Stimulated activated CD8-positive, alpha-beta memory T cell treated with anti-CD3 and anti-CD28 coated beads, Interleukin-15, amount 100 ng/mL, for 1 hour (primary cell): ENCODE measurements at places on chromosomes 4 and X.
A peak's percentile ranks its signal among the peaks of the same experiment; 100 is the strongest.

- no peak for DNase-seq
These were observed 19.8 kb upstream of the FAM9A start for GRCh38 chrX:8820910-8821527.

DNA sequence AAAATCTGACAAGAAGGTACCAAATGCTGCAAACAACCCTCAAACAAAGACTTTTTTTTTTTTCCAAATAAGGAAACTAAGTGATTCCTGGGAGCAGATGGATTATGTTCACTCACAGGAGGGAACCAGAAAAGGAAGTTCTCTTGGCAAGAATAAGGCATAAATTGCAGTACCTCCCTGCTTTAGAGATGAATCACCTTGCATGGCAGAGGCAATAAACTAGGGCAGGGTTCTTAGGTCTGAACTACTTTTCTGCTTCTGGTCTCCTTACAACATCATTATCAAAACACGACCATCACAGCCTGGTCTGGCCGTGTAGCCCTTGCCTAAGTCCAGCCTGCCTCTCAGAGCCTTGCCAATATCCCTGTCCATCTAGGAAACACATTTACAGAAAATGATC, 6.3 kb downstream of the TMEM31 start:
- no peak for DNase-seq

- no peak for DNase-seq
These were observed 37.3 kb downstream of the RNF212 start for GRCh38 chr4:1075809-1076699.

DNA sequence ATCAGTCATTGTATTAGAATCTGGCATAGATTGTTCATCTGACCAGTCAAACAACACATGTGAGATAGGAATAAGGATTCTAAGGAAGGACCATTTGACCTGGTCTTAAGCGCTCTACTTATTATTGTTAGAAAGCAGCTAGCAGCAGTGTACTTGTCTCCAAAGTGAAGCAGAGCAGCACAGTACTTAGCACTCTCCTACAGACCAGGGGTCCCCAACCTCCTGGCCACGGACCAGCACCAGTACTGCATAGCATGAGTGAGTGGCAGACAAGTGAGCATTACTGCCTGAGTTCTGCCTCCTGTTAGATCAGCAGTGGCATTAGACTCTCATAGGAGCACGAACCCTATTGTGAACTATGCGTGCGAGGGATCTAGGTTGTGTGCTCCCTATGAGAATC, 135.9 kb upstream of the SPRY1 start:
- no peak for DNase-seq

- no peak for DNase-seq
These were observed 245.3 kb downstream of the AFAP1 start for GRCh38 chr4:7694324-7694723.

GRCh38 chr4:53832549-53832948, 231.9 kb downstream of the CHIC2 start:
- DNase-seq, result no peak

DNA sequence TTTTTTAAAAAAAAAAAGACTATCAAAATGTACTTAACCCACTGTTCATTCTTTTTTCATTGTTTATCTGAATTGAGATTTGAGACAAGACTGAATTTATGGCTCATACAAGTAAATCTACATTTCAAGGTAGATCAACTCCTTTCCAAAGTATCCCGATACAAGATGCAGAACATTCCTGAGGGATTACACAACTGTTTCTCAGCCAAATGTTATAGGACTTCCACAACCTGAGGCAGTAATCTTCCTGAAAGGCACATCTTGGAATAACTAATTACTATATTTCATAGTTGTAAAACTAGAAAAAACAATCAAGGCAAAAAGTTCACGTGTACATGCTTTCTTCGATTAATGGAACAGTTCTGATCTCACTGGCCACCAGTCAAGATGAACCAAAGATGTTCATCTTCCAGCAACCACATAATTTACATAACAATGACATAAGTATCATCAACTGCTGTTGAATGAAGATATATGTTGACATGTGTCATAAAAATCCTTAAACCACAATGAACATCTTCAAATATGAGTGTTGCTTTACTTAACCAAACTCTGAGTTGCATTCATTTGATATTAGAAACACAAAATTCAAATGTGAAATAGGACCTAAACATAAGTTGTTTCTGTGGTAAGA, 225.2 kb upstream of the DKK2 start:
- no peak for DNase-seq

DNA sequence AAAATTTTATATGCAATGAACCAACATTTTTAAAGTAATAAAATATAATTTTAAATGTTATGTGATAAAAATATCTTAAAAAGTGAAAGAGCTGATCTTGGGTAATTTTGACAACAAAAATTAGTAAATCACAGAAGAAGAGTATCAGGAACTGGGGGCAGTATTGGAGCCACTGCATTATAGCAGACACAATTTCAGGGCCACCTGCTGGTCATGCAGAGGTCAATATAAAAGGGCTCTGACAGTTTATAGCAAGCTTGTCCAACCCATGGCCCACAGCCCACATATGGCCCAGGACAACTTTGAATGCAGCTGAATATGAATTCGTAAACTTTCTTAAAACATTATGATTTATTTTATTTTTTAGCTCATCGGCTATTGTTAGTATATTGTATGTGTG, 13.0 kb upstream of the LEF1 start:
- DNase-seq, result no peak

- no peak for DNase-seq
These were observed 213.2 kb downstream of the FBXW7 start for GRCh38 chr4:152322656-152323055.

GRCh38 chrX:14095702-14096101, 66.0 kb upstream of the GEMIN8 start:
- no peak for DNase-seq

DNA sequence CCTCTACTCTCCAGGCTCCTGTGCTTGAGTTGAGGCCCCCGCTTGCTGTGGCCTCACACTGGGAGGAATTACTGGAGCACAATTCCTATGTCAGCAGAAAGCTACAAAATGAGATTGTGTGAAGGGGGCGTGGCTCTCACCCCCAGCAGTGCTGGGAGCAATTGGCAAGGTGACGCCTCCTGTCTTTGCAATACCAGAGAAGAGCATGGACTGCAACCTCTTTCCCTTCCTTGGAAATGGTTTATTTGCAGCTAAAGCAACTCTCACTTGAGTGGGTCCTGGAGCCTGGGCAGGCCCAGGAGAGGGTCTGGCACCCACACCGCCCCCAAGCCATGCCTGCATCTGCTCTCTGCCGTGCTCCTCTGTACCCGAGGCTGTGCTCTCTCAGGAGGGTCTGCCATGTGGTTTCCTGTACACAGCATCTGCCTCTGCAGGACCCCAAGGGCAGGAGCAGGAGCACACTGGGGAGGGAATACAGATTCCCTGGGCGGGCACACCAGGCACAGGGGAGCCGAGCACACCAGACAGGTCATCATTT, 32.9 kb upstream of the HGFAC start:
- DNase-seq, result no peak

DNA sequence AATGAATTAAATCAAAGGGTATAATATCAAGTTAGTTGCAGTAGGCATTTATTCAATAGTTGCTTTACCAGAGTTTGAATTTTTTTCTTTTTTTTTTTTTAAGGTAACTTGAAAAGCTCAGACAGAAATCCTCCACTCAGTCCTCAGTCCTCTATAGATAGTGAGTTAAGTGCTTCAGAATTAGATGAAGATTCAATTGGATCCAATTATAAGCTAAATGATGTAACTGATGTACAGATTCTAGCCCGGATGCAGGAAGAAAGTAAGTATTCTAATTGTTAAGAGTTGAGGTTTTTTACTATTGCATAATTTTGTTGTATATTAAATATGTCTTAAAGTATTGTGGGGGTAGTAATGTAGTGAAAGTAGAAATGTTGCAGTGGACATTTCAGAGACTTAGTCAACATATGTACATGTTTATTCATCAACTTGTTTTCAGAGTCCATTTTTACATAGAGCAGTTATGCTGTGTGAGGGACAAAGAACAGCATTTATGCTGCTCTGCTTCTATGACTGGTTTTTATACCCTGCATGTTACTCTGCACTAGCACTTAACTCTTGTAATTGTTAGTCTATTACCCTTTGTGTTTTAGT, 38.4 kb downstream of the SLAIN2 start:
- DNase-seq, result no peak

GRCh38 chrX:37752281-37752680, 27.6 kb upstream of the CYBB start:
- DNase-seq, result no peak

DNA sequence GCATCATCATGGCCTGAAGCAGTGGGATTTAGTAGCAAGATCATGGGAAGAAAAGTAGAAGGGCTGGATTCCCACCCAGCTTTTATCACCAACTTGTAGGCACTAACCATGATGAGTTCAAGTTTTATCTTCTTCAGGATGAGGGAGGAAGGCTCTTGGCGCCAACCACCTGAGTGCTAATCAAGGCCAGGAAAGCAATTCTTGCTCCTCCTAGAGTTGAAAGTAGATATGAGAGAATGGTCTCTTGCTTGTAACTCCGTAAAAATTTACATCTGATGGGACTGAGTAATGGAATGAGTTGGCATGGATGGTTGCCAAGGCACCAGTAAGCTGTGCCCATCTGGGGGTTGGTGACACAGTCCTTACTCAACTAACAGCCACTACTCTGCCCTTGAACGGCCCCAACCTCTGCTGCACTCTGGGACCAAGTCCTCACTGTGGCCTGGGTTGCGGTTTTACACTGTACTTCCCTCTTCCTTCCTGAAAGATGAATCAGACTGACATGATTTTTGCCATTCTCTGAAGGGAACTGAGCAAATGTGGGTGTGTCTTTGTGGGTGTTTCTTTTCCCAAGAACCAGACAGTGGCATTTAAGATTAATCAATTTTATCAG, 39.4 kb upstream of the NDP start:
- peak; percentile 5 for DNase-seq

DNA sequence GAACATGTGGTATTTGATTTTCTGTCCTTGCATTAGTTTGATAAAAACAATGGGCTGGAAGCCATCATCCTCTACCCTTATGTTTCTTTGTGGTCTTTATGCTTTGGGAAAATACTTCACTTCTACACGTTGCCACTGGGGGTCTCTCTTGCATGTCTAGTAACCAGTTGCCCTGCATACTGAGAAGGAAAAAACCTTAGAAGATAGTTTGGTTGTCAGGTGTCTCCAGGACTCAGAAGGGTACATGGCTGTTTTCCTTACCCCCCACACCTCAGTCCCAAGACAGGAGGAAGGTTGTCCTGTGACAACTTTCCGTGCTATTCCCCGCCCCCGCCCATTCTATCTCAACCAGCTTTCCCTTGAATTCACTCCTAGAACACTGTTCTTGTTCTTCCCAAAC, 62.1 kb upstream of the LANCL3 start:
- no peak for DNase-seq

DNA sequence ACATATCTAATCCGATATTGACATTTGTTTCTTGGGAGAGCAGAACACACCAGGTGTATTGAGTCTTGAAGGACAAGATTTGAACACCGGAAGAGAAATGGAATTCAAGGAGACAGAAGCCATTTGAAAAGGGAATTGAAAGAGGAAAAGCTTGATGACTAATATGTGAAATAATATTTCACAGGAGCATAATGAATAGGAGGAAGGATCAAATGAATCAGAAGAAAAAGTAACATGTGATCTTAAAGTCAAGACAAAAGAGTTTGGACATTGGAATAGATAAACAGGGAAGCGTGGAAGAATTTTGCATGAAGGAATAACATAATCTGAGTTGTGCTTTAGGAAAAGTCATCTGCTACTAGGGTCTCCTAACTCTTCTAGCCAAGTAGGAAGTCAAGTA, 145.5 kb upstream of the PDHA2 start:
- DNase-seq, result no peak

- no peak for DNase-seq
These were observed 64.7 kb upstream of the UBQLN2 start for GRCh38 chrX:56498756-56499155.
